ENCODE measurements at places on chromosomes 1 and 21. TPM values are rescaled to one million over a fixed set of nuclear protein-coding genes. Genes with fewer than 3 reads are reported as not detected.

The TMEM51 gene
- 8.5 TPM for total RNA-seq

The ZNF683 gene
- not detected for total RNA-seq

The CDCP2 gene
- total RNA-seq: not detected

The RUNX1 gene
- total RNA-seq: 25.5 TPM

The FRRS1 gene
- total RNA-seq: 37.1 TPM

The SYNC gene
- total RNA-seq: 4.9 TPM

The PAPPA2 gene
- total RNA-seq: 0.19 TPM

The S100A7 gene
- 12.2 TPM for total RNA-seq

The SLC9C2 gene
- total RNA-seq: not detected

The KRTAP19-3 gene
- not detected for total RNA-seq

The PAQR6 gene
- total RNA-seq: 4.2 TPM

The WNT3A gene
- 4.0 TPM for total RNA-seq

The TNFRSF8 gene
- 0.72 TPM for total RNA-seq

The HES5 gene
- 32.5 TPM for total RNA-seq

The FABP3 gene
- total RNA-seq: 12.1 TPM

The PDZK1IP1 gene
- total RNA-seq: 267 TPM

The CFHR5 gene
- total RNA-seq: not detected

The RHOU gene
- total RNA-seq: 4.1 TPM

The CRYBG2 gene
- total RNA-seq: 52.9 TPM

The OPRD1 gene
- total RNA-seq: not detected

The SLFNL1 gene
- total RNA-seq: not detected

The RGS5 gene
- 16.0 TPM for total RNA-seq

The MRTO4 gene
- 24.6 TPM for total RNA-seq

The ASH1L gene
- 59.4 TPM for total RNA-seq

The DIP2A gene
- total RNA-seq: 37.3 TPM

The MGST3 gene
- 113 TPM for total RNA-seq

The S100A3 gene
- 1.2 TPM for total RNA-seq

The AVPR1B gene
- total RNA-seq: not detected

The NEXN gene
- 0.84 TPM for total RNA-seq

The S100A6 gene
- total RNA-seq: 174 TPM

Measured in lower leg skin (tissue), 4 donors.